ENCODE measurements at places on chromosomes 6 and 20.
A peak's percentile ranks its signal among the peaks of the same experiment; 100 is the strongest.

DNA sequence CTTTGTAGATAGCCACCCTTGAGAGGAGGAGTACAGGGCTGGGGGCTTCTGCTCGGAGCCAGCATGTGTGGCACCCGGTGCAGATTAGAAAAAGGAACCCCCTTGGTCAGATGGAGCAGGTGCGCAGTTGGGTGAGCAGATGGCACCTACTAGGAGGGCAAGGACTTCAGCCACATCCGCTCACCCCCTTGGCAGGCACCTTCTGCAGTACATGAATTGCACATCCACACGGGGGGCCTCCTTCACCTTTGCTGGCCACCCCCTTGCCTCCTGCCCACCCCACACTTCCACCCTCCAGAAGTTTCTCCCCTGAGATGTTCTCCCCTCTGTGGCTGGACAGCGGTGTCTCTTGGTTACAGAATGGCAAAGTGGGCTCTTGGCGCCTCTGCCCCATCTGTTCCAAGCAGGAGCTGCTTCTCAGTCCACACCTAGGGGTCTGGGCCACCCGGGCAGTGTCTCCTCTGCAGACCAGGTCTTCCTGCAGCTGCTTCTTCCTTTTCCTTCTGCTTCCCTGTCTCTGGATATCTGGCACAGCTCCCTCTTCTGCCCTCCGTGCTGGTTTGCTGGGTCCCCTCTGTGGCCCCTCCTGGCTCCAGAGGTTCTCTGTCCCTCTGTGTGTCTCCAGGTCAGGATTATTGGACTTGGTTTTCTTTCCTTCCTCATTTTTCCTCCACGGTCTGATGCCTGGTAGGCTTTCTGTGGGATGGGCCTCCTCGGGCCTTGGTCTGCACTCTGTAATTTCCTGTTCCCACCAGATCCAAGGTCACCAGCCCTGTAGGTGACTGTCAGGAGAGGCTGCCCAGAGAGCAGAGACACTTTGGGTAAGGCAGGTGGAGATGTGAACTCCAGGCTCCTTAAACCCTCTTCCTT, 4.1 kb downstream of the MDFI start:
- no peak for DNase-seq

- DNase-seq = no peak
Observed at GRCh38 chr6:138187156-138187555, 25.4 kb downstream of the ARFGEF3 start.

DNA sequence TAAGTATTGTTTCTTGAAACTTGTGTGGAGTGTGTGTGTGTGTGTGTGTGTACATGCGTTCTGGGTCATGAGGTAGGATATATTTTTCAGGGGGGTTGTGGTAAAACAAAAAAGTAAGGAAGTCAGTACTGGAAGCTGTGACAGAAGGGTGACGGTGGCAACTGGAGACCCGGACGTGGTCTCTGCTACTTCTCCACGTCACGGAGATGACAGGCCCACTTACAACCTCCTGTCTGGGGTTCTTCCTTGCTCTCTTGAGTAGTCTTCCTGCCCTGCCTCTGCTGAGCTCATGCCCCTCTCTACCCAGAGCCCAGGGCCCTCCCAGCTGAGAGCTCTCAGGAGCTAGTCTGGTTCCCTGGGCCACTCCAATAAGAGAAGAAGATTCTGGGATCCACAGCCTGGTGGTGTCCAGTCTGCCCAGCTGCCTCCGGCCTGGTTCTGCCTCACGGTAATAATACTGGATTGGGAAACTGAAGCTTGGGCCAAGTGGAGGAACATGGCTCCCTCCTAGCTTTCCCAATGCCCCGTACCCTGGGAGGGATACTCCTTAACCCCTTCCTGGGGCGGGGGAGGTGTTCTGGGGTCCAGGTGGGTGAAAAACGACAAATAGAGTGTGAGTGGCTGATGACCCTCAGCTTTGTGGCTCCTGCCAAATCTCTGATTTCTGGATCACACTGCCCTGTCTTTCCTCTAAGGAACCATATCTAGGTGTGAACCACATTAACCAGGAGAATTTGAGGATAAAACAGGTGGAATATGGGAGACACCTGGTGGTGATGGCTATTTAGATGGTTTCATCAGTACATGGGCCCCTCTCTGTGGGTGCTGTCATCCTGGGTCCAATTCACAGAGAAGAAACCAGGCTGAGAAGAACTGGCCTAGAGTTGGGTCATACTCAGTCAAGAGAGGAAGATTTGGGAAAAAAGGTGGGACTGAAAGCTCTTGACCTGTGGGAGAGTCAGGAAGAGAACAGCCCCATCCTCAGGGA, 27.2 kb downstream of the VEGFA start:
- DNase-seq = no peak

DNA sequence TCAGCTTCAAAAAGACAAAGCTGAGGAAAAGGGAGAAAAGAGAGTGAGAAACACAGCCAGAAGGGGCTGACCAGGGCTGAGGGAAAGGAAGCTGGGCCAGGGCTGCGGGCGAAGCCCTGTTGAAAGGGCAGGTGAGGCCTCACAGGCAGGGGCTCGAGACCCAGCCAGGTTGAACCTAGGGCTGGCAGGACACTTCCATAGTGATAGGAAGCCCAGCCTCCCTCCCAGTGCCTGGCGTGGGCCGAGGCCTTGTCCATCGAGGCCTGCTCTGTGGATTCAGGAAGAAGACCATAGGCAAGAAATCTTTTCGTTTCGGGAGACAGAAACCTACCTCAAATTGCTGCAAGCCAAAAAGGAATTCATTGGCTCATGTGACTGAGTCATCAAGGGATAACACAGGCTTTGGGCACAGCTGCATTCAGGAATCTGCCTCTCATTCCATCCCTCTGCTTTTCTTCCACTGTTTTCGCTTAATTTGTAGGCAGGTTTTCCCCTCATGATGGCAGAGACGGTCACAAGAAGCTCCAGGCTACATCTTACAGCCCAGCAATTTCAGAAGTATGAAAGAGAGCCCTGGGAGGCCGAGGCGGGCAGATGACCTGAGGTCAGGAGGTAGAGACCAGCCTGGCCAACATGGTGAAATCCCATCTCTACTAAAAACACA, 311.1 kb upstream of the SULF2 start:
- DNase-seq = no peak

GRCh38 chr6:110055387-110055735, 77.2 kb downstream of the GPR6 start:
- DNase-seq = peak; percentile 71

DNA sequence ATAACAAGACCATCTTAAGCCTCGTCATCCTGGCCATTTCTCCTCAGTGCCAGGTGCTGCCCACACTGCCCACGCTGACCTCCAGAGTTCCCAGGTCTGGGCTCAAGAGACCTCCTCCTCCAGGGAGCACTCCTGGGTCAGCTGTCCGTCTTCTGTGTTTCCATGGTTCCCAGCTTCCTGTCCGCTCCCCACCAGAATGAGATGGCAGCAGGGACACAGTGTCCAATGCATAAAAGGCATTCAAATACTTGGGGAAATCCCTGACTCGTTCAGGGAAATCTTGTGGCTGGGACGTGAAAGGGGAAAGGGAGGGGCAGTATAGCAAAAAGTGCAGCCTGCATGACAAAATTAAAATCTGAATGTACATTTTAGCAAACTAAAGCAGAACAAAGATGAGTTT, 54.3 kb downstream of the SLC23A2 start:
- no peak for DNase-seq

GRCh38 chr6:87251225-87251624, 71.2 kb upstream of the SMIM8 start:
- no peak for DNase-seq
